ENCODE measurements at places on chromosomes 11 and 22.

DNA sequence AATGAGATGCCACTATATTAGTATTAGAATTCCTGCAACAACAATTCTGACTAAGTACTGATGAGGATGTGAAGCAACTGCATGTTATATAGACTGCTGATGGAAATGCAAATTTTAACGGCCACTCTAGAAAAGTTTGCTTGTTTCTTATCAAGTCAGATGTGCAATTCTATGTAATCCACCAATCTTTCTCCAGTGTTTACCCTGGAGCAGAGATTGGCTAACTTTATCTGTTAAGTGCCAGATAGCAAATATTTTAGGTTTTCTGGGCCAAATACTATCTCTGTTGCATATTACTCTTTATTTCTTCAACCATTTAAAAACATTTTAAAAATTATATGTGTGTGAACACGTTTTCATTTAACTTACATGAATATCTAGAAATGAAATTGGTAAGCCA lies 586.9 kb downstream of the FAM181B start:
- no peak for DNase-seq

GRCh38 chr11:26227883-26228502 lies 103.9 kb upstream of the ANO3 start:
- no peak for DNase-seq

DNA sequence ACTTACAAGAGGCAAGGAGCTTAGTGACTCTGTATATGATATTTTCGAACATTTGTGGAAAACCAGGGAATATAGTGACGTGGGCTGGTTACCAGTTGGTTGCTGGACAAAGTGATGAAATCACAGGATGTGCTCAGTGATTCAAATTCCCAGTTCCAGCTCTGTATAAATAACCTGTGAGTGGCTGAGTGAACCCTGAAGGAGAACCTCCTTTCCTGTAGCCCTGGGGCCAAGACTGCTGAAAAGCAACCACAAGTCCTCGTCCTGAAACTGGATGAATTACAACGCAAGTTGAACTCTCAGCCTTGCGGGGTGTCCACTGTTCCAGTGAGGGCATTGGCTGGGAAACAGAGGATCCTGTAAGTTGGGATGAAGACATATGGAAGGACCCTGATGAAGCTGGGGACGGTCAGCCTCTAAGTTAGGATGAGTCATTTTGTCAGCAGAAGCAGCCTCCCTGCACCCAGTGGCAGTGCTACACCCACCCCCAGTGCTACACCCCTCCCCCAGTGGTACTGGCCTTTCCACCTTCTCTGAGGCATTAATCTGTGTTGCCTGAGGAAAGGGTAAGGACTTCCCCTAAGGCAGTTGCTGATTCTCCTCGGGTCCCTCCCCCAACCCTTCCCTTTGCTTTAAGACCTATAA lies 22.0 kb upstream of the CD81 start:
- DNase-seq: no peak

- no peak for DNase-seq
Observed at GRCh38 chr11:19829109-19829837, 116.6 kb downstream of the NAV2 start.

DNA sequence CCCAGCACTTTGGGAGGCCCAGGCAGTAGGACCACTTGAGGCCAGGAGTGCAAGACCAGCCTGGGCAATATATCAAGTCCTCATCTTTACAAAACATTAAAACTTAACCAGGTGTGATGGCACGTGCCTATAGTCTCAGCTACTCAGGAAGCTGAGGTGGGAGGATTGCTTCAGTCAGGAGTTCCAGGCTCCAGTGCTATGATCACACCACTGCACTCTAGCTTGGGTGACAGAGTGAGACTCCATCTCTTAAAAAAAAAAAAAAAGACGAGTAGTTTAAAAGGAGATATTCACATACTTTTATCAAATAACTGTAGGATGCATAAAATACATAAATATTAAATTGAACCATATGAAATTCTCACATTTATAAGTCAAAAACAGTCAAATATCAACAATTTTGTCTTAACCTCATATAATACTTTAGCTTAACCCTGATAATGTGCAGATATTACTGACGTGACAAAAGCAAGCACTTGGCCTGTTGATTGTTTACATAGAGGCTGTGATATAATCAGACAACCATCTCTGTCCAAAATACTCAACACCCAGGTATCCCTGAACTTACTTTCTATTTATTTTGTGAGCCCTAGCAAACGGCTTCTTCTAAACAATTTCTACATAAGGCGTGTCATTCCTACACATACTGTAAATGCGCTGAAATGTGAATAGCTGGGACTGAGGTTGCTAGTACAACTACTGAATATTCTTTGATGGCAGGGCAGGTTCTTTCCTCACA lies 57.0 kb downstream of the PRCP start:
- no peak for DNase-seq

- DNase-seq: no peak
Observed at GRCh38 chr11:8709002-8709672, 26.5 kb downstream of the RPL27A start.

GRCh38 chr11:119580081-119580480 lies 148.9 kb downstream of the NECTIN1 start:
- DNase-seq: no peak

GRCh38 chr11:92628401-92629292 lies 340.8 kb upstream of the MTNR1B start:
- no peak for DNase-seq

DNA sequence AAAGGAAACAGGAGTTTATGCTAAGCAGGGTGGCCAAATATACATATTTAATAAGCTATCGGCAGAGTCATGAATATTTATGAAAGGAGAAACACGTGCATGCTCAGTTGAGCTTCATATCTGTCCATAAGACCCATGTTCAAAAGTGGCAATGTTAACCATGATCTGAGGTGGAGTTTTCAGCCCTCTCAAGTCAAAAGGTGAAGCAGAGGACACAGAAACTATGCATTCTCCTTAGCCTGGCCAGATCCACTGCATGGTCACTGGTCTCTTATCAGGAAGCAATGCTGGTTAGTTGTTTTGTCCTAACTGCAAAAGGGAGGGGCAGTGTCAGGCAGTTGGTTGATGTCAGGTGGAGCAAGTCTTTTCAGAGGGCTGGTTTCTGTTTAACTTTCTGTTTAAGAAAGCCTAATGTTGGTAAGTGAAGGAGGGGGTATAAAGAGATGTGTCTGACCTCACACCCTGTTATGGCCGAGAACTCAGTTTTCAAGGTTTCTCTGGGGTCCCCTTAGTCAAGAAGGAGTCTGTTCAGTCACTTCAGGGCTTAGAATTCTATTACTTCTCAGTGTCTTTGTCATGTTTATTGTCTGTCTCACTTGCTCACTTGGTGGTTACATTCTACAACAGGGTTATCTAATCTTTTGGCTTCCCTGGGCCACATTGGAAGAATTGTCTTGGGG lies 5.5 kb upstream of the SELENOH start:
- no peak for DNase-seq

- DNase-seq: no peak
Observed at GRCh38 chr11:119525180-119525866, 102.4 kb upstream of the THY1 start.
